ENCODE measurements at places on chromosomes 2 and 18. TPM values are rescaled to one million over a fixed set of nuclear protein-coding genes. Genes with fewer than 3 reads are reported as not detected.

Gene APLF
- 2.7 TPM for total RNA-seq

Gene STRN
- 39.4 TPM for total RNA-seq

DNA sequence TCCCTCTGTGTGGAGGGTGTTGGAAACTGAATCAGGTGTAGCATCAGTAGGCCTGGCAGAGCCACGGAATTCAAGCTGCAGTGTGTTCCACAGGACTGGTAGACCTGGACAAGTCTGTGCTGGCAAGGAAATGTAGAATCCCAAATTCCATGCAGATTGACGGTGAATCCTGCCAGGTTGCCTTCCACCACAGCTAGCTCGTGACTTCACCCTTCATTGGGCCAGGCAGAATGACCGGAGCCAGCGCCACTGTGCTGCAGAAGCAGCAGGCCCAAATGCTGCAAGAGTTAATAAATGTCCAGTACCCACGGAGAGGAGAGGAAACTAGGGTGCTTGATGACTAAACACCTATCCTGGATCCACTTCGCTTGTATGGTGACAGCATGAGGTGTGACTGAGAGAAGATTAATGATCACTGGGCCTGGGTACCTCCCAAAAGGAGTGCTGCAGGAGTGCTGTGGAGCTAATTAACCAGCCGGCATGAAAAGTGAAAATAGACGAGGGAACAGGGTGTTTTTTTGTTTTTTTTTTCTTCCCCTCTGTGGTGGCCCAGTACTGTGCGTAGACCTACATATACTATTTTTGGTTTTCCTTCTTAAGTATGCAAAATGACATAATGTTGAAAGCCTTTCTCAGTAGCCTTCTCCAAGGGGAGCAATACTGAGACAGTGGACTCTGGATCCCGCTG lies 122.2 kb downstream of the TANC1 start:
- H3K4me3 ChIP-seq: no peak overlapping the region
- no peak for DNase-seq
- peaks cover under 1% of the 10 kb centered on the region for H3K36me3 ChIP-seq
- peak overlapping the region; percentile 63 for H3K27ac ChIP-seq

Gene HYCC2
- total RNA-seq: 32.0 TPM

GRCh38 chr2:173359231-173359630 lies 4.6 kb downstream of the CDCA7 start:
- DNase-seq: no peak
- H3K4me3 ChIP-seq: peak overlapping the region; percentile 25
- peak overlapping the region; percentile 36 for H3K27ac ChIP-seq
- H3K36me3 ChIP-seq: peaks cover 60% of the 10 kb centered on the region
- H3K4me1 ChIP-seq: peaks cover 50% of the 10 kb centered on the region

Gene MARCHF4
- total RNA-seq: not detected

DNA sequence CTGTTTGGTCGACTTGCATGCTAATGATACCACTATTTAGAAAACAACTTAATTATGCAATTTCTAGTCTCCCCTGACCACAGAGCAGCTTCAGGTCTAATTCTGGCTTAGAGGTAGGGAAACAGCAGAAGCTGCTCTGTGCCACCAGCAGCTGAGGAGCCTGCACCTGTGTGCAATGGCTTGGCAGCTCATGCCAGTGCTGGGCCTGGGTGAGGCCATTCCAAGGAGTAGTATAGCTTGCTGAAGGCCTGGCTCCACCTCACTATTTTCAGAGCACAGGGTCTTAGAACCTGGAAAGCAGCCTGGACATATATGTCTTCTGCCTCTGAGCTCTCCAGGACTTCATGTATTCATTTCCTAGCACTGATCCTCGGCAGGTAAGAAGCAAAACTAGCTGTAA lies 62.8 kb downstream of the SPRED2 start:
- no peaks in the 10 kb centered on the region for H3K36me3 ChIP-seq
- no peak overlapping the region for H3K27ac ChIP-seq
- peaks cover 2% of the 10 kb centered on the region for H3K27me3 ChIP-seq
- no peak for DNase-seq
